ENCODE measurements at places on chromosomes 2 and 18.

GRCh38 chr2:236823963-236824362 is 254.3 kb downstream of the ACKR3 start:
- DNase-seq, result no peak

DNA sequence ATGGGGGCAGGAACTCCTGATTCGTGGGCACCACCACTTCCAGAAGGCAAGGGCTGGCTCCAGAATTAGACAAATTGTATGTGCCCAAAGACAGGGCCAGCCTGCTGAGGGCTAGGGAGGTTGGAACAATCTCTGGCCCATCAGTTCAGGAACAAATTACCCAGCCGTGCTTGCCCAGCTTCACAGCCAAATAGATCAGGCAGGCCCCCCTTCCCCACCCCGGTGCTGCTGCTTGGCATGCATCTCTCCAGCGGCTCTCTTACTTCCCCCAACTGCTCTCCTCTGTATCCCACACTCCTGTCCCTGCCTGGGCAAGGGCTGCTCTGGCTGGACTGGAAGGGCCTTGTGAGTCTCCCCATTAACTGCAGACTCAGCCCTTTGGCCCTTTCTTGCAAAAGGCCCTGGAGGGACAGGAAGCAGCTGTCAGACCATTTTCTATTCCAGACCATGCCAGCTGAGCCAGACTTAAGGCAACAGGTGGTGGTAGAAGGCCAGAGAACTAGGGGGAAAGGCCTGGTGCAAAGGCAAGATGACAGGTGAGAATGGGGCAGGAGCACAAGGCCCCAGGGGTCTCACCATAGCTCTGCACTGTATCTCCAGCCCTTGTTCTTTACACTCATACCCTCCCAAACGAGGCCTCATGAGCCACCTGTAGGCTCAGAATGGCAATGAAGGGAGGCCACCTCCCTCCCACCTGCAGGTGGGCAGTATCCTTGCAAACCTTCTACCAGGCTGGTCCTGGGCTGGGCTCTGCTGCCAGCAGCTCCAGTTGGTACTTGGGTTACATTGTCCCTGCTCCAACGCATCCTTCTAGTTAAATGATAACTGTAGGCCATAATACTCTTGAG is 30.7 kb upstream of the ACAA2 start:
- no peak for DNase-seq

- no peak for DNase-seq
Measured at GRCh38 chr2:63034526-63034925, 16.1 kb upstream of the OTX1 start.

- no peak for DNase-seq
Measured at GRCh38 chr2:212646698-212647366, 108.2 kb upstream of the ERBB4 start.

GRCh38 chr2:85648619-85649018 is 19.4 kb downstream of the SFTPB start:
- DNase-seq, result no peak

- peak; percentile 87 for DNase-seq
Measured at GRCh38 chr18:25230658-25231326, 121.2 kb downstream of the ZNF521 start.

- DNase-seq, result no peak
Measured at GRCh38 chr18:23643815-23644490, 18.8 kb downstream of the ANKRD29 start.

- no peak for DNase-seq
Measured at GRCh38 chr2:120892967-120893667, 157.4 kb downstream of the GLI2 start.

GRCh38 chr18:53644799-53645471 is 579.5 kb downstream of the MBD2 start:
- no peak for DNase-seq

- no peak for DNase-seq
Measured at GRCh38 chr2:65350651-65351056, 81.7 kb downstream of the SPRED2 start.

GRCh38 chr2:9752441-9753275 is 90.6 kb upstream of the TAF1B start:
- DNase-seq, result no peak

- no peak for DNase-seq
Measured at GRCh38 chr2:2229626-2230432, 101.2 kb downstream of the MYT1L start.

- DNase-seq, result no peak
Measured at GRCh38 chr2:203431391-203432185, 103.4 kb downstream of the ABI2 start.

GRCh38 chr2:159362816-159363251 is 76.3 kb upstream of the WDSUB1 start:
- DNase-seq, result no peak

GRCh38 chr18:27378431-27379095 is 193.5 kb upstream of the CHST9 start:
- no peak for DNase-seq

GRCh38 chr2:101501443-101501842 is 26.5 kb upstream of the RFX8 start:
- DNase-seq, result no peak

DNA sequence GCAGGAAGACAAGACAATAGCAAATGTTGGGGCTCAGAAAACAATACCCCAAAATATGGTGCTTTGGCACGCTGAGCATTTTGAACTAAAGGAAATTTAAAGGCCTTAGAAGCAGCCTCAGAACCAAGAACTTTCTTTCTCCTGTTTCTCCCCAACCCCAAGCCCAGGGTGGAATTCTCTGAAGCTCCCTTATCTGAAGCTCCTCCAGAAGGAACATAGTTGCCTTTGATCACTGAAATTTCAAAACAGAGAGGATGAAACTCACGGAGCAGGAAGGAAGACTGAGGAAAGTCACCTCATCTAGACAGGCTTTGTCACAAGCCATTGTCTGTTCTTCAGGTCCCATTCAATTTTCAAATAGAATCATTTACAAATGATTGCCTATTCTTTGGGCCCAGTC is 15.5 kb upstream of the BMPR2 start:
- no peak for DNase-seq

DNA sequence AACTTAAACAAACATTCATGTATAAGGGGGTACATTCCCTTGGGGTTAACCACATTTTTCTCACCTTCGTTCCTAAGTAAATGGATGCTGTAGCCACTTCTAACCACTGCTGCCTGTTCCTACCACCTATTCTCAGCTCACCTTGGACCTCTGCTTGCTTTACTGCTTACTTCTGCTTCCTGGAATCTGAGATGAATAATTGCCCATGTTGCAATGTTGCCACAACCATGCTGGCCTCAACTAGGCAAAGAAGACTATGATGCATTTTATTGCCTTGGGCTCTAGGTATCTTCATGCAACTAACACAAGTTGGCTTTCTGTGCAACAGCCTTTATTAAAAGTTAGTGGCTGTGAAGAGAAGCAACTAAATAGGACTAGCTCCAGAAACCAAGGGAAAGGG is 106.3 kb upstream of the TCF4 start:
- DNase-seq, result no peak

DNA sequence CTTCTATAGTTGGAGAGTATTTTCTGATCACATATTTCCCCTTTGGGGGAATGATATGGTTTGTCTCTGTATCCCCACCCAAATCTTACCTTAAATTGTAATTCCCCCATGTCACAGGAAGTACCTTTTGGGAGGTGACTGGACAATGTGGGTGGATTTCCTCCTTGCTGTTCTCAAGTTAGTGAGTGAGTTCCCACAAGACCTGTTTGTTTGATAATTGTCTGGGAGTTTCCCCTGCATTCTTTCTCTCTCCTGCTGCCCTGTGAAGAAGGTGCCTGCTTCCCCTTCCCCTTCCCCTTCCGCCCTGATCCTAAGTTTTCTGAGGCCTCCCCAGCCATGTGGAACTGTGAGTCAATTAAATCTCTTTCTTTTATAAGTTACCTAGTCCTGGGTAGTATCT is 222.7 kb upstream of the SLC39A10 start:
- no peak for DNase-seq

DNA sequence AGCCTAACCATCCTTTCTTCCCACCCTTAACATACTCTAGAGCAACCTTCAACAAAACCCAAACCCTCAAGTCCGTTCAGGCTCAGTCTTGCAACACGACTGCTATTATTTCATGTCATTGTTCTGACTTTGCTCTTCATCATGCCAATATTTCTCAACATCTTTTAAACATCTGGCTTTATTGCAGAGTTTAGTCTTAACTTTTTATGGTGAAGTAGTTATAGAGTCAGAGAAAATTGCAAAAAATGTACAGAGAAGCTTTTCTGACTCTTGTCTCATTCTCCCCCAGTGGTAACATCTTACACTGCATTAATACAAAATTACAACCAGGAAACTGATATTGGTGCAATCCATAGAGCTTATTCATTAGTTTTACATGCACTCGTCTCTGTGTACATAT is 3.9 kb downstream of the MARCO start:
- DNase-seq, result no peak

DNA sequence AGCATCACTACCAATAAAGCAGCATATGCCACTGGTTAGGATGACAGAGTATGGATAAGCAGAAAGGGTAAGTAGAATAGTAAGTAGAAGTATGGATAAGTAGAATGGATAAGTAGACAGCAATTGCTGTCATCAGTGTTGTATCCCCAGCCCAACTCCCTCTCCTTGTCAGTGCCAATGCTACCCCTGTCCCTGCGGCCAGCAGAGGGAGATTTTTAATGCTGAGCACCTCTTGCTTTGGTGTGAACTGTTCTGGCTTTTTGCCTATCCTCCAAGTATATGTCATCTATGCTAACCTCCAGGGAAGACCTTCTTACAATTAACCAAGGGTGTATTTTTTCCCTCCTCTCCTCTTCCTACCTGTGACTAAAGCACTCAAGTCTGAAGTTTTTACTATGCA is 136.7 kb upstream of the SPHKAP start:
- no peak for DNase-seq

DNA sequence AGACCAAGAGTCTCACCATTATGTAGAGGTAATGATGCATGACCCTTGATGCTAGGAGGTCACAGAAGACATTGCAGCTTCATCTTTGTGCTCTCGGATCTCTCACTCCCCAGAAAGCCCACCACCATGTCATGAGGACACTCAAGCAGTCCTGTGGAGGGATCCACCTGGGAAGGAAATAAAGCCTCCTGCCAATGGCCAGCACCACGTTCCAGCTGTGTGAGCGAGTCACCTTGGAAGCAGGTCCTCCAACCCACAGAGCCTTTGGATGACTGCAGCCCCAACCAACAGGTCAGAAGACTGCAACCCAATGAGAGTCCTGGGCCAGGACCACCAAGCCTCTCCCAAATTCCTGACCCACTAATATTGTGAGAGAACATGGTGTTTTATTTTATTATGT is 38.4 kb downstream of the CYP26B1 start:
- no peak for DNase-seq

- no peak for DNase-seq
Measured at GRCh38 chr2:241378816-241379215, 22.7 kb downstream of the FARP2 start.

DNA sequence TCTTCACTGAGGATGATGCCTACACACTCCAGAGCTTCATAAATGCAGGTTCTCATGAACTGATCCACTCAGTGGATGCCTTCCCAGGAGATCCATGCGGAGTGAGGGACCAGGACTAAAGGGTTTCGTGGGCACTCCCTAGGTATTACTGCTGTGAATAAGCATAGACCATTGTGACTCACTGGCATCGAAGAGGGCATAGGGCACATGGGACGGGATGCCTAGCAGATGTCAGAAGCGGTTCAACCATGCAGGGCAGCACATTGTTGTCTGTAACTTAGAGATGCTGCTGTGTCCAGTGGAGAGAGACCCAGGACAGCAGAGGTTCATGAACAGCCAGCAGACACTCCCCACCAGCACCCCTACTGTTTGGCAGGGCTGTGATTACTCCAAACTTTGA is 17.2 kb downstream of the GKN2 start:
- DNase-seq, result no peak

- DNase-seq, result no peak
Measured at GRCh38 chr2:776487-776886, 99.3 kb upstream of the TMEM18 start.

DNA sequence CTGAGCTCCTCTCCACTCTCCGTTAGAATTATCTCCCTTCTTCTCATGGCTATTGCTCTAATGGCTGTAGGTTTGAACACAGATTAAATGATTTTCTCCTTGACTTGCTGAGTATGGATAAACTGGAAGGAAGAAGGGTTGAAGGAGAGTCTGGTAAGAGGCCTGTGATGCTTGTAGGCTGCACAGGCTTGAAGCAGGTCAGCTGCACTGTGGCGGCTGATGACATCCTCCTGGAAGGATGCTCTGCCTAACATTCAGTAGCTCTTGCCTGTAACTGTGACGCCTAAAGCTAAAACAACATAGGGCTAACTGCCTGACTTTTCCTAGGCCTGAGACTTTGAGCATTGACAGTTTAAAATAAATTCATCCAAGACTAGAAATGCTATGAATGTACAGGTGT is 166.3 kb downstream of the MREG start:
- DNase-seq, result no peak

DNA sequence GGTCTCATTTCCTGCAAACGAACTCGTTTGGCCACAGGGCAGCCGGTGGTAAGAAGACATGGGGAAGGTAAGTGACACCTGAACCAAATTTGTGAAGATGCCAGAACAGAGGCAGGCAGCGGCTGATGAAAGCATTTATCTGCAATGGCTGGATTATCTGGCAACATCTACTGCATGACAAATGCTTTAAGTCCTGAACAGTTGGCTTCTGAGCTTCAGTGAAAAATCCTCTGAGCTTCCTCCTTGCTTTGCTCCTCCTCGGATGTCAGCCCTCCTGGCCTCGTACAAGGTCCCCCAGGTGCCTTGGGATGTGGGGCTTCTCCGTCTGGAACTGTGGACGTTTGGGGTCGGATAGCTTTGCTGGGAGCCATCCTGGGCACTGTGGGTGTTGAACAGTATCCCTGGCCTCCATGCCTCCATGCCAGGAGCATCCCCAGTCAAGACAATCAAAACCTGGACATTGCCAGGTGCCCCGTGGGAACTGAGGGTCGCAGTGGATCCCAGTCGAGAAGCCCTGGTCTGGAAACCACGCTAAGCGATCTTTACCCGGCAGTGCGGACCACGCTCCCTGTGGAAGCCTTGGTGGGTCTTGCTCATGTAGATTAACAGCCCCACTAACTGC is 49.3 kb downstream of the KCNG2 start:
- DNase-seq, result peak; percentile 45

GRCh38 chr2:28312307-28313219 is 80.1 kb upstream of the FOSL2 start:
- no peak for DNase-seq

Measured in left forelimb (tissue), 1 donor.